LHCN-M2 (cell line): ENCODE measurements at places on chromosomes 1 and 21.

DNA sequence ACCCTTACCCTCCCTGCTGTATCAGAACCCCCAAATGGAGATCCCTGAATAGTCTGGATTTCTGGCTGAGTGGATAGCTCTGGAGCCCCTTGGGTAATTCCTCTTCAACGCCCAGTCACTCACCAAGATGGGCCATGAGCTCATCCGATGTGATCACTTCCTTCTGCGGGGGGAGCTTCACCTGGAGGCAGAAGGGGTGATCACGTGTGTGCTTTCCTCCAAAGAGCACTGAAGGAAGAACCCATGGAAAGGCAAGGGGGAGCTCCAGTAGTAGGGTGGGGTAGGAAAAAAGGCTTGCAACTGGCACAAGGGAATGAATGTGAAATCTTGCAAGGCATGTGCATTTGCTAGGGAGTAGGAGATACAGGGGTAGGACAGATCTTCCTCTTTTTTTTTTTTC, 5.1 kb downstream of the MINDY1 start:
- DNase-seq: no peak

- peak; percentile 4 for DNase-seq
Observed at GRCh38 chr1:38114241-38115026, 67.8 kb upstream of the POU3F1 start.

DNA sequence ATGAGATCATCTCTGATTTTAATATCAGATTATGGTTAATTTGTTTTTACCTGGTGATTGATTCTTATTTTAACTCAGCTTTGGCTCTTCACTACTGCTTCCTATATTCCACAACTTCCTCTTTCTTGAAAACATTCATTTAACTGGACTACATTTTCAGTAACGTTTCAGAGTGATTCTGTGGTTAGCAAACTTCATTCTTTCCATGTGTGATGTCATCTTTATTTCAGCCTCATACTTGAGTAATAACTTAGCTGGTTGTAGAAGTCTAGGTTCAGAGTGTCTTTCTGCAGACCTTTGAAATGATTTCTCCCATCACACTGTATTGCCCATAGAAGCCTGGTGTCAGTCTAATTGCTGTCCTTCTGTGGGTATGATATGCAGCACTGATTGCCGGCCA, 36.0 kb upstream of the SLC35F3 start:
- DNase-seq: no peak

- DNase-seq: no peak
Observed at GRCh38 chr1:62903982-62904855, 120.3 kb downstream of the ATG4C start.

- DNase-seq: peak; percentile 88
Observed at GRCh38 chr1:159889821-159890252, 10.1 kb downstream of the CFAP45 start.

- peak; percentile 38 for DNase-seq
Observed at GRCh38 chr1:29180497-29181412, 945 bp downstream of the SRSF4 start.

- peak; percentile 62 for DNase-seq
Observed at GRCh38 chr1:147700042-147701006, 30.0 kb upstream of the ACP6 start.
